ENCODE measurements at places on chromosomes 12 and 14.

GRCh38 chr12:3704512-3705353 is 48.2 kb downstream of the CRACR2A start:
- DNase-seq: no peak

- peak; percentile 32 for DNase-seq
These were observed 354.9 kb downstream of the TMEM121 start for GRCh38 chr14:105881021-105881930.

GRCh38 chr12:104516821-104517220 is 60.1 kb downstream of the CHST11 start:
- DNase-seq: no peak

- no peak for DNase-seq
These were observed 4.0 kb downstream of the KRT1 start for GRCh38 chr12:52676163-52676562.

DNA sequence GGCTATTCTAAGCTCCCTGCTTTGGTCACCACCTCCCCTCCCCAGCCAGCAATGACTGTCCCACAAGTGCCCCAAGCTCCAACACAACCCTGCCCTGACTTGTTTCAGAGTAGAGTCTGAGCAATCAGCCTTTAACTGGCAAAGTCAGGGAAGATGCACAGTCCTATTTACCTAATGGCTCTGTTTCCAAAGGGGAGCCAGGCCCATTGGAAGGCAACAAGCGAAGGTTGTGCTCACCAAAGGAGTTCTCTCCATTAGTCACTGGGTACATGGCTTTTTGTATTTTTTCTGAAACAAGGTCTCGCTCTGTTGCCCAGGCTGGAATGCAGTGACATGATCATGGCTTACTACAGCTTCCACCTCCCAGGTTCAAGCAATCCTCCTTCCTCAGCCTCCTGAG is 267.1 kb upstream of the CRY1 start:
- DNase-seq: no peak

GRCh38 chr14:91420686-91421085 is 3.1 kb upstream of the CCDC88C start:
- no peak for DNase-seq

GRCh38 chr12:114895827-114896226 is 211.9 kb upstream of the TBX3 start:
- no peak for DNase-seq

DNA sequence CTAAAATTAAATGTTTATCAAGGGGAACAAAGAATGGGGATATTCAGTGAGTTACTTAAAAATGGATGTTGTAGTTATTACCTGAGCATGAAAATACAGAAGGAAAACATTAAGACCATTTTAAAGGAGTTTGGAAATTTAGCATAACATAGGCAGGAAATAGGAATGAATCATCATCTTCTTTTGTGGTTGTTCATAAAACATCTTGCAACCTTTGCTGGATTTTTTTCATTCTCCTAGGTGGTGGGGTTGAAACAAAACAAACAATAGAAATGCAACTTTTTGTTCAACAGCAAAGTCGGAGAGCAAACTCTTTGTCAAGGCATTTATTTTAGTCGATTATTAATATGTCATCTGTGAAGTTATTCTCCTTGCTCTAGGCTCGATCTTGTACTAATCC is 275.1 kb downstream of the IPO8 start:
- no peak for DNase-seq

- no peak for DNase-seq
These were observed 71.9 kb upstream of the METAP2 start for GRCh38 chr12:95402096-95402495.

DNA sequence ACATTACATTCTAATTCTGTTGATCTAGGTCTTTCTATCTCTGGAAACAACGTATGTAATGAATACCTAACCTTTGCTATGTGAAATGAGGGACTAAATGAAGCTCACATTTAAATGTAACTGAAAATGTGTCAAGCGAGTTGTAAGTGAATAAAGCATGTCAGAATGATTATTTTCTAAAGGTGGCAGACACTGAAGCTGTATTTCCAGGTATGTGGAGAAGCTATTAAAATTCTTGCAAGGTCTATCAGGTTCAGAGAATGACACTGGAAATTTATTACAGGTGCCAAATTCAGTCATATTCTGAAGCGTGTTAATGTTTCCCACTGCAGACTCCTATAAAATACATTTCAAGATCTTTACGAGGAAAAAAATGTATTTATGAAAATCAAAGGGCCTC is 641.4 kb downstream of the RPS29 start:
- DNase-seq: no peak

- no peak for DNase-seq
These were observed 31.9 kb downstream of the GUCY2C start for GRCh38 chr12:14664434-14665023.

- DNase-seq: no peak
These were observed 179.7 kb downstream of the PDZRN4 start for GRCh38 chr12:41367726-41368405.

DNA sequence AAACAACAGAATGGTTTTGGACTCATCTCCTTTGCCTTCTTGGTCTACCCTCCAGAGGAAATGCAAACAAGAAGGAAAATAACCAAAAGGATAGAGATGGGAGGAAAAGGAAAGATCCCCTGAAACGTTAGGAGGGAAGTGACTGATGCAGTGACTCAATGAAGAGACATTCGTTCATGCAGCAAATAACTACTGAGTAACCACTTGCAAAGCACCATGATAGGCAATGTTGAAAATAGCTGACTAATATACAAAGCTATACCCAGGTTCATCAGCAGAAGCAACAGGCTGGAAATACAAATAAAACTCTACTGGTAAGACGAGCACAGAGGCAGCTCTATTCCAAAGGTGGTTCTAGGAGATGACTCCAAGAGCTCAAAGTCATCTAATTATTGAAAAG is 41.8 kb downstream of the R3HDM2 start:
- DNase-seq: no peak

GRCh38 chr12:84422340-84422739 is 490.3 kb downstream of the SLC6A15 start:
- DNase-seq: no peak

- peak; percentile 81 for DNase-seq
These were observed 2.3 kb downstream of the PAPLN start for GRCh38 chr14:73239393-73240241.

DNA sequence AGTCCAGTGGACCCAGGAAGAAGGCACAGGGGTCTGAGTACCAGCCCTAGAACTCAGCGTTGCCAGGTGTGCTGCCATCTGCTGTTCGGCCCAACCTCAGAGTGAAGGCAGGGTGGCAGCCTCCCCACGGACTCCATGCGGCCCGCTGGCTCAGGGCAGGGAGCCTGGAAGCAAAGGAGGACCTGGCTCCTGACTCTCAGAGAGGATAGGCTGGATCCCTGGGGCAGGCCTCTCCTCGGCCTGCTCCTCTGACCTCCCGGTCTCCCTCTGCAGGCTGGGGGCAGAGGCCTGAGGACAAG is 10.1 kb downstream of the MCRS1 start:
- no peak for DNase-seq

- DNase-seq: no peak
These were observed 49.7 kb upstream of the FICD start for GRCh38 chr12:108465417-108465816.

DNA sequence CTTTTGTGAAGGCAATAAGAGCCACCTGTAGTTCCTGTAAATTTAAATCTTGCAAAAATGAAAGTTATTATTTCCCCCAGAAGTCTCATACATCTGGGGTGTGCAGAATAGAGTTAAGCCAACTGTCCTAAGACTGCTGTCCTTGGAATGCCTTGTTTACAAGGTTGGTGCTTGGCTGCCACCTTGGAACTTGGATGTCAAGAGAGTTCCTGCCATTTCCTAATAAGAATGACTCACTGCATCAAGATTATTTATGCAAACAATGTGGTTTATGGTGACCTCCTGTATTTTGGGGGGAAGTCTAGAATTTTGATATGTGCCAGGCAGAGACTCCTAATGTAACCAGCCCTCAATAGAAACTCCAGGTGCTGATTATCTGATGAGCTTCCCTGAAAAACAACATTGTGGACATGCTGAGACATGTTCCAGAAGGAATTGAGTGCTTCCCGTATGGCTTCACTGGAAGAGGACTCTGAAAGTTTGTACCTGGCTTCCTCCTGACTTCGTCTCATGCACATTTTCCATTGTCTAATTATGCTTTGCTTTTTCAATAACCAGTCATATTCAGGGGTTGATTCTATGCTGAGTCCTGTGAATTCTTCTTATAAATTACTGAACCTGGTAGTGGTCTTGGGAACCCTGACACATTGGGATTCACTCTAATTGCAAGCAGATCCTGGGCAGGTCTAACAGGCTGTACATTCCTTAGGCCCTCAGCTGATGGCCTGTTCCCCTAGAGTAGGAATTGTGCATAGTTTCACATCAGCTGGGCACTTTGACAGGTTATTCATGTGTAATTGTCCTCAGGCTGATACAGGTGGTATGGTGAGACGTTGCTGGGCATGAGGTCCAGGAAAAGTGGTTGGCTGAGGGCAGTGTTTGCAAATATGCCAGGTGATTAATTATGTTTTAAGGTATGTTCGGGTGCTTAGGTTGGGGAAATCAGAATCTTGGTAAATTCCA is 1370.7 kb upstream of the TMEM132C start:
- DNase-seq: no peak

DNA sequence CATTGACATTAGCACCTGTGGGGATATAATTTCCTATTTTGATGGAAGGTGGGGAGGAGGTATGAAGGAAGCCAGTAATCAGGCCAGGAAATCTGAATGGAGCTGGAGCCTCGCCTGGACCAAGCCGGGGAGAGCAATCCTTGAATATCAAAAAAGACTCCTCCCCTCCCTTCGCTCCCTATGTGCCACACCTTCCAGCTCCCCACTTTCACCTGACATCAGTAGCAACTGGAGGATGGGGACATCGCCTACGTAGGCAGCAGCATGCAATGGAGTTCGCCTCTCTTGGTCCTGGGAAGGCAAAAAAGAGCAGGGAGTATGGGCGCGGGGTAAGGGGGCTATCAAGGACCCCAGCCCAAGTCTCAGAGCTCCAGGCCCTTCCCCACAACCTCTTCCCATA is 1.1 kb downstream of the ANKRD52 start:
- no peak for DNase-seq

GRCh38 chr12:48787791-48788523 is 932 bp downstream of the ADCY6 start:
- DNase-seq: no peak

GRCh38 chr12:123063535-123063934 is 83.1 kb downstream of the ARL6IP4 start:
- DNase-seq: no peak

GRCh38 chr14:33742166-33742565 is 208.7 kb downstream of the EGLN3 start:
- no peak for DNase-seq

DNA sequence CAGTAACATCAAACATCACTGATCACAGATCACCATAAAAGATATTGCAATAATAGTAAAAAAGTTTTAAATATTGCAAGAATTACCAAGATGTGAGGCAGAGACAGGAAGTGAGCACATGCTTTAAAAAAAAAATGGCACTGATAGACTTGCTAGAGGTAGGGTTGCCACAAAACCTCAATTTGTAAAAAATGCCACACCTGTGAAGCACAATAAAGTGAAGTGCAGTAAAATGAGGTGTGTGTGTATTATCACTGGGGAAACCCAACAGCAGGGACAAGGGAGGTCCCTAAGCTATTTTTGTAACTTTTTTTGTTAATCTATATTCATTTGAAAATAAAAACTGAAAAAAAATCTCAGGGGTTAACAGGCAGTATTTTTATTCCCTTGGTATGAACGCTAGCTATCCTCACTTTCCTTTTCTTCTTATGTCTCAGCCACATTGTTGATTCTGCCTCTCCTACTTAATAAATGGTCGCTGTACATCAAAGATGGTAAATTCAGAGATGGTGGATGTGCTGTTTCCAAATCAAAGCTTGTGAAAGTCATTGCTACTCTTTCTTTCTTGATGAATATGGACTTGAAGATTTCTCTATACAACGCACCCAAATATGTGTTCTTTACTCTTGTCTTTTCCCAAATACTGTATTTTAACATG is 14.0 kb upstream of the KLRD1 start:
- no peak for DNase-seq

DNA sequence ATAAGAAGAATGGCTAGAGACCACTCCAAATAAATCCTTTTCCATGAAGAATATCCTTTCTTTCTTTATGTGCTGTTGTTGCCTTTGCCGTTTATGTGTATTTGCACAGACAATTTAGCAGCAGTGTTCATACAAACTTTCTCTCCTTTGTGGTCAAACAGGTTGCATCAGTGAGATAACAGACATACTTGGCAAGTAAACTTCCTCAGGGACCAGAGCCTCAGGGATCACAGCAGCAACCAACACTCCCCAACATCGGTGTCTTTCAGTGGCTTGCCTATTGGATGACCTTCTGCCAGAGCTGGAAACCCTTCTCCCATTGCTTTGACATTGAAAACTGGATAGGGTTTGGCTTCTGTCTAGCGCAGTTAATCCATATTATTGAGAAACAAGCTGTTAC is 252.2 kb downstream of the BTG1 start:
- no peak for DNase-seq

- no peak for DNase-seq
These were observed 6.6 kb upstream of the AAAS start for GRCh38 chr12:53328043-53328435.

- no peak for DNase-seq
These were observed 5.5 kb upstream of the G2E3 start for GRCh38 chr14:30553311-30553989.

DNA sequence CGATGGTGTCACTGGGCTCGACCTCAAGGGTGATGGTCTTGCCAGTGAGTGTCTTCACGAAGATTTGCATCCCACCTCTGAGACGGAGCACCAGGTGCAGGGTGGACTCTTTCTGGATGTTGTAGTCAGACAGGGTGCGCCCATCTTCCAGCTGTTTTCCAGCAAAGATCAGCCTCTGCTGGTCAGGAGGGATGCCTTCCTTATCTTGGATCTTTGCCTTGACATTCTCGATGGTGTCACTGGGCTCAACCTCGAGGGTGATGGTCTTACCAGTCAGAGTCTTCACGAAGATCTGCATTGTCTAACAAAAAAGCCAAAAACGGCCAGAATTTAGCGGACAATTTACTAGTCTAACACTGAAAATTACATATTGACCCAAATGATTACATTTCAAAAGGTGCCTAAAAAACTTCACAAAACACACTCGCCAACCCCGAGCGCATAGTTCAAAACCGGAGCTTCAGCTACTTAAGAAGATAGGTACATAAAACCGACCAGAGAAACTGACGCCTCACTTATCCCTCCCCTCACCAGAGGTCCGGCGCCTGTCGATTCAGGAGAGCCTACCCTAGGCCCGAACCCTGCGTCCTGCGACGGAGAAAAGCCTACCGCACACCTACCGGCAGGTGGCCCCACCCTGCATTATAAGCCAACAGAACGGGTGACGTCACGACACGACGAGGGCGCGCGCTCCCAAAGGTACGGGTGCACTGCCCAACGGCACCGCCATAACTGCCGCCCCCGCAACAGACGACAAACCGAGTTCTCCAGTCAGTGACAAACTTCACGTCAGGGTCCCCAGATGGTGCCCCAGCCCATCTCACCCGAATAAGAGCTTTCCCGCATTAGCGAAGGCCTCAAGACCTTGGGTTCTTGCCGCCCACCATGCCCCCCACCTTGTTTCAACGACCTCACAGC is 717 bp downstream of the UBC start:
- DNase-seq: peak; percentile 92
